Sciatic nerve (tissue), 2 donors: ENCODE measurements at places on chromosomes 12 and 14.

GRCh38 chr14:69259527-69260189 lies at the start of gene GALNT16:
Gene GALNT16, plus strand, starts transcription at chr14:69260158. Its CDS starts 133 bp downstream, at chr14:69260291.
- no peak for DNase-seq

- no peak for DNase-seq
Observed at GRCh38 chr12:123465084-123465483, 7.1 kb downstream of the SNRNP35 start.

GRCh38 chr14:48943913-48944312 lies 642.3 kb downstream of the RPS29 start:
- no peak for DNase-seq

DNA sequence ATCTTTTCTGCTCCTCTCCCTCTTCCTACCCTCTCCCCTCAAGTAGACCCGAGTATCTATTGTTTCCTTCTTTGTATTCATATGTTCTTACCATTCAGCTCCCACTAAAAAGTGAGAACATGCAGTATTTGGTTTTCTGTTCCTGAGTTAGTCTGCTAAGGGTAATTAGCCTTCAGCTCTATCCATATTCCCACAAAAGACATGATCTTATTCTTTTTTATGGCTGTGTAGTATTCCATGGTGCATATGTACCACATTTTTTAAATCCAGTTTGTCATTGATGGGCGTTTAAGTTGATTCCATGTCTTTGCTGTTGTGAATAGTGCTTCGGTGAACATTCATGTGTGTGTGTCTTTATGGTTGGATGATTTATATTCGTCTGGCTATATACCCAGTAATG lies 32.2 kb downstream of the CRADD start:
- no peak for DNase-seq

- DNase-seq = no peak
Observed at GRCh38 chr12:100795174-100795799, 711 bp downstream of the ANO4 start.

GRCh38 chr14:30995689-30996088 lies 29.8 kb upstream of the AP4S1 start:
- DNase-seq = no peak

DNA sequence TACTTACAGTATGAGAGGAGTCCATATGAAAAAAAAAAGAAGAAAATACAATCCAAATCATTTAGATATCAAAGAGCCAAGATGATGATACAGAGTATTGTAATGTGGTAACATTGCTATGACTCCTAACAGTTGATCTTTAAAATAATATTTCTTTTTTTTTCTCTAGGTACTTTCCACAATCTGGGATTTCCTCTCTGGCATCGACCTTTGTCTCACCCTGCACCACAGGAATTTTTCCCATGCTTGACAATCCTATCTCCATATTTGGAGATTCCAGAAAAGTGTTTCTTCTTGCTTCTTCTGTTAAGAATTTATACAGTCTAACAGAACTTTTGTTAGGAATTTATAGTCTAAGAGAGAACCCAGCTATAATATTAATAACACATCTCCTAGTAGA lies 184.4 kb downstream of the ITPR2 start:
- no peak for DNase-seq

DNA sequence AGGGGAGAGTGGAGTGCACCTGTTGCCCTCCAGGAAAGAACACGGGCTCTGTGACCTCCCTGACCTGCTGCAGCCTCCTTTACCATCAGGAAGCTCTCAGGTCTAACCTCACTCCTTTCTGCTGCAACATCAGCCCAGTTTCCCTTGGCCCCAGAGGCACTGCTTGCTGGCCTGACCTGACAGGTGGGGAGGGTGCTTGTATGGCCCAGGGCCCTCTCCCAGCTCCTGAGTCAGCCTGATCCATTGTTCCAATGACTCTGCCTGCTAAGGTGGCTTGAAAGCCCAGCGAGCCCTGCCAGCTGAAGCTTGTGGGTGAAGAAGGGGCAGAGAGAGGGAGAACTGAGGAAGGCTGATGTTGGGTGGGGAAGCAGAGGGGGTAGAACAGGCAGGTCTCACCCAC lies 13.2 kb upstream of the KRT78 start:
- DNase-seq = no peak

DNA sequence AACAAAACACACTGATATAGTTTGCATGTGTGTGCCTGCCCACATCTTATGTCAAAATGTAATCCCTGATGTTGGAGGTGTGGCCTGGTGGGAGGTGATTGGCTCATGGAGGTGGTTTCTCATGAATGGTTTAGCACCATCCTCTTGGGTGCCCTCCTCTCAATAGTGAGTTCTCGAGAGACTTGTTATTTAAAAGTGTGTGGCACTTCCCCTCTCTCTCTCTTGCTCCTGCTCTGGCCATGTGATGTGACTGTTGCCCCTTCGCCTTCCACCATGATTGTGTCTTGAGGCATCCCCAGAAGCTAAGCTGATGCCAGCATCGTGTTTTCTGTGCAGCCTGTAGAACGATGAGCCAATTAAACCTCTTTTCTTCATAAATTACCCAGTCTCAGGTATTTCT lies 454.1 kb upstream of the DCN start:
- no peak for DNase-seq

DNA sequence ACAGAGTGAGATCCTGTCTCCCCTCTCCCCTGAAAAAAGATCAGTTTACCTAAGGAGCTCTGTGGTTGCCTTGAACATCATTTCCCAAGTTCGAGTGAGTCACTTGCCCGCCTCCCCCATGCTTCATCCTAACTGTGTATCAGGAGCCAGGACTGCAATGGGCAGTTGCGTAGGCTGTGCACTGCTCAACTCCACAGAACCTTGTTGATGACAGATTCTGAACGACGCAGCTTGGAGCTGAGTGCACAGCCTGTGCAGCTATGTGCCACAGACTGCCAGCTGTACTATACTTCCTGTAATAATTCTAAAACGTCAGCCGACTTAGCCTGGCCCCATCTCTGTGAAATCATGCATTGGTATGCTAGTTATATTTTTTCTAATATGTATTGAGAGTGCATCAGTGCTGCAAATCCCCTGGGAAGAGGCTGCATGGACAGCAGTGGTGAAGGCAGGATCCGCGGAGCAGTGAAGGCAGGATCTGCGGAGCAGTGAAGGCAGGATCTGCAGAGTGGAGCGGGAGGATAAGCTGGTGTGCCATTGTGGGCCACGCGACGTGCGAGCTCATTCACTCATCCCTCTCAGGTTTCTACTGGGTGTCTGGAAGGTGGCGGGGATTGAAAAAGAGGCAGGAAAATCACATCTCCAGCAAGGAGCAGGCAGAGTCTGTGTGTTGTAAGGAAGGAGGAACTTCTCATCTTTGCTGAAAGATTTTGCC lies 80.8 kb downstream of the GALNT9 start:
- DNase-seq = no peak

DNA sequence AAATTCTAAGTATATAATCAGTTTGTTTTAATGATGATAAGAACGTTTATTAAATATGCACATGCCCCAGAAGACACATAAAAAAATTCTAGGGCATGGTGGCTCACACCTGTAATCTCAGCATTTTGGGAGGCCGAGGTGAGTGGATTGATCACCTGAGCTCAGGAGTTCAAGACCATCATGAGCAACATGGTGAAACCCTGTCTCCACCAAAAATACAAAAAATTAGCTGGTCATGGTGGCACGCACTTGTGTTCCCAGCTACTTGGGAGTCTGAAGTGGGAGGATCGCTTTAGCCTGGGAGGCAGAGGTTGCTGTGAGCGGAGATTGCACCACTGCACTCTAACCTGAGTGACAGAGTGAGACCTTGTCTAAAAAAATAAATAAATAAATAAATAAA lies 4.0 kb downstream of the CD69 start:
- DNase-seq = no peak

DNA sequence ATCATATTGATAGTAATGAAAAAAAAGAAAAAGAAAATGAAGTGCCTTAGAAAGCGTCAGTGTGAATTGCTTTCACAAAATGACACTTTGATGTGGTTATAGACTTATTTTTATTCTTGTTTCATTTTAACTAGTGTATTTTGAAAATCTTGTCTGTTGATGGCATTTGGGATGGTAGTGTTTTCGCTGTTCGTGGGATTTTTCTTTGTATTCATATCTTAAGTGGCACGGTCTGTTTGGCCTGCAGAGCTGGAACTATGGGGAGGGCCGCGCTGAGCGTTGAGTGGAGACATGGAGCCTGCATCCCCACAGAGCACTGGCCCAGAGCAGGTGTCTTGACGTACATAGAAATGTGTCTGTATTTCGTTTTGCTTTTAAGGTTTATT lies 61.6 kb downstream of the WDR20 start:
- no peak for DNase-seq

GRCh38 chr12:82383930-82384552 lies 25.7 kb downstream of the METTL25 start:
- no peak for DNase-seq

DNA sequence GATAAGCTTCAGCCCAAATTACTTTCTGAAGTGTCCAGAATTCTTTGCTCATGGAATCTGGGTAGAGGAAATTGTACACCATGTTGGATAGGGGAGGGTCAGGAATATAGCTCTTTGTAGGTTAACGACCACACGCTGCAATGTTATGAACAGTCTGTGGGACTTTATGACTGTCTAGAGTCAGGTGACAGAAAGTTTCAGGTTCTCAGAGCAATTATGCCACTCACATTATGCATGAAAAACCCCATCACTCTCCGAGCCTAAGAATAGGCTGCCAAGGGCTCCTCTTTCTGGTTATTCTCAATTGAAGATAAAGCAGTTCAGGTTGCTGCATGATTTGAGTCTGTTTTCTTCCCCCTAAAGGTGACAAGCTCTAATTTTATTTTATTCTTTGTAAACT lies 430.9 kb downstream of the ATP23 start:
- no peak for DNase-seq

DNA sequence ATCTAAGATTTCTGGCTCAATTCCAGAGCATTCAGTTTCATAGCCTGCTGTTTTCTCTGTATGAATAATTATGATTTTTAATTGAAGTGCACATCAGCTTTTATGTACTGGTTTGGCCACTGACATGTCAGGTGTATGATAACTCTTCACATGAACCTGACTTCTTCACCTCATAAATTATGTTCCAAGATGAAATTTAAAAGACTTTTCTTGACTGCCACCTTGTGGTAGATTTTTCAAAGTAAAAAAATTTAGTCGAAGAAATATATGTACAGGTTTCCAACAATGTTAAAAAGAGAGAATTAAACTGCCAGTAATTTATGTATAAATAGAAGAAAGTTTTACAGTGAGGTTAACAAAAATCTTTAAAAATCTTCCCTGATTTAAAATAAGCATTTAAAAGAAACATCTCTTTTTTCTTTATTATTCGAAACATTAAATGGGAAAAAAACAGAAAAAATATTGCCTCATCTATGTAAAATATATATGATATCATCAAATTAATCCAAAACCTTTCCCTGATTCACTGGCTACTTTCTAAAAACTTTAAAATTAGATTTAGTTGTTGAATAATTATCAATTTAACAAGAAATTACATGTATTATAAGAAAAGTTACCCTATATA lies 124.9 kb upstream of the ATXN7L3B start:
- DNase-seq = no peak

- no peak for DNase-seq
Observed at GRCh38 chr12:77560714-77561113, 270.0 kb upstream of the NAV3 start.

DNA sequence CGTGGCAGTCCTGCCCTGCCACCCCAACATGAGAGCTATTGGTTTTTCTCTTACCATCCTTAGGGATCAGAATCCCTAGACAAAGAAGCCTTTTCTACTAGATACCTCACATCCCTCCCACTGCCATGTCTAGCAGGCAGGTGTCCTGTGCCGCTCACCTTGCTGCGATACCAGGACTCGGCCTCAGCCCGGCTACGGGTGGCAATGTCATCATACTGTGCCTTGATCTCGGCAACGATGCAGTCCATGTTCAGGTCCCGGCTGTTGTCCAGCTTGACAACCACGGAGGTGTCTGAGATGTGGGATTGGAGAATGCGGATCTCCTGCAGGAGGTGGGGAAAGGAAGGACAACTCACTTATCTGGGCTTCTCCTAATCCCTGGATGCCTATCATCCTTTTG lies 4.5 kb downstream of the KRT83 start:
- no peak for DNase-seq

GRCh38 chr14:37668646-37669045 lies 73.2 kb downstream of the TTC6 start:
- DNase-seq = no peak

DNA sequence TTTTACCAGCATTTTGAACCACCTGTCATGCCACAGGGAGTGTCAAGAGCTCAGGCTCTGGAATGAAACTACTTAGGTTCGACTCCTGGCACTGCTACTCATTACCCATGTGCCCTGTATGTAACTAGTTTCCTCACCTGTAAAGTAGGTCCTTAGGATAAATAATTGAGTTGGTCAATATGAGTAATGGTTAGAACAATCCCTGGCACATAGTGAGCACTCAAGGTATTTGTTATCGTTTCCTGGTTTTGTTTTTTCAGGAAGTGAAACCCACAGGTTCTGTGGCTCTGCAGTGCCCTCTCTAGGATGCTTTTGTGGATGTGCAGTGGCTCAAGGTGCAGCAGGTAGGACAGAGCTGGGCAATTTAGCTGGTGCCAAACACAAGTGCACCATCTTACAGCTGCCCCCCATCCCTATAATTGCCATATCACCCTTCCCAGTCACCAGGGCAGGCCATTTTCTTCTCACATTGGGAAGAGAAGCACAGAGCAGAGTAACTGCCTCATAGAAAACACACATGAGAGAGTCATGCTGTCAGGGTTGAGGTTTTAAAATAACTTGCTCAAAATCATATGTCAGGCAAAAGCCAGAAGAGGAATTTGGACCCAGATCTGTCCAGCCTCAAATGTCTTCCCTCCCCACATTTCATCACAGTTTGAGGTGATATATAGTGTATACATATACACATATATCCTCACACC lies 297.5 kb downstream of the RPAP3 start:
- DNase-seq = no peak

DNA sequence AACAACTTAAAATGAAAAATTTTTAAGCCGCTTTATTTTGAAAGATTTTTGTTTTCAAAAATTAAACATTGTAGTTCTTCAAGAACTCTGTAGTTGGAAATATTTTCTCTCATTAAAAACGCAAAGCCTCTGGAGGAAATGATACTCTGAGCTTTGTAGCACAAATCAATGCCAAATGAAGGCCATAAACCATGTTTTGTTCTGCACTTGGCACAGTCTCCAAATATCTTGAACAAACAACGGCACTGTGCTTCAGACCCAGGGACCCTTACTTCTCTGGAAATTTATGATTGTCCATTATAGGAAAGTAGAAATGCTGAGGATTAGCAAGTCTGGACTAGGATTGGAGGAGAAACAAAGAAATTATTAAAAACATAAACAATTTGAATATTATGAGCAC lies 160.8 kb upstream of the BMP4 start:
- no peak for DNase-seq

DNA sequence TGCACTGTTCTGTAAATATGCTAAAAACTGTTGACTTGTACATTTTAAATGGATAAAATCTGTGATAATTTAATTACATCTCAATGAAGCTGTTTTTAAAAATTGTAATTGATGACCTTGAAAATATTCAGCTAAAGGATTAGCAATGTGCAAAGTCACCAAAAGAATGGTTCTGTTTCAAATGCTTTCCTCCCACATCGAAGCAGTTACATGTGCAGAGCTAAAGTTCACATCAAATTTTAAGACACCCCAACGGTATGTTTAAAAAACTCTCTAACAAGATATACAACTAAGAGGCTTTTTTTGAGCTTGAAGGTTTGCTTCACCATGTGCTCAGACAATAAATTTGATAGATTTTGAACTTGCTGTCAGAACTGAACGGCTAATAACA lies 114.6 kb upstream of the KRAS start:
- no peak for DNase-seq
